Lower leg skin (tissue), 4 donors: ENCODE measurements at places on chromosomes 2 and 18. TPM values are rescaled to one million over a fixed set of nuclear protein-coding genes. Genes with fewer than 3 reads are reported as not detected.

The PASK gene
- total RNA-seq: 6.2 TPM

The GALNT14 gene
- 4.8 TPM for total RNA-seq

The LCT gene
- 0.03 TPM for total RNA-seq

The DSG1 gene
- 1,512 TPM for total RNA-seq

The DNAJC5G gene
- total RNA-seq: not detected

The DNER gene
- total RNA-seq: 7.9 TPM

The GATA6 gene
- 5.0 TPM for total RNA-seq

The FAM110C gene
- total RNA-seq: 28.8 TPM

The LRRFIP1 gene
- 45.5 TPM for total RNA-seq

The SLC66A3 gene
- 37.4 TPM for total RNA-seq

The SERPINB3 gene
- 12.4 TPM for total RNA-seq

The DES gene
- 19.4 TPM for total RNA-seq

The CSRNP3 gene
- 14.1 TPM for total RNA-seq

The MARCHF7 gene
- total RNA-seq: 95.7 TPM

The ABCB6 gene
- total RNA-seq: 17.7 TPM

The CDCA7 gene
- 6.6 TPM for total RNA-seq

The SLC4A1AP gene
- total RNA-seq: 25.0 TPM

The ATP8B1 gene
- 25.4 TPM for total RNA-seq

The AMER3 gene
- not detected for total RNA-seq

The ADAM23 gene
- not detected for total RNA-seq

The ANKRD62 gene
- not detected for total RNA-seq

The C18orf54 gene
- 3.3 TPM for total RNA-seq
